ENCODE measurements at places on chromosomes 5 and 9.

- DNase-seq = no peak
Measured at GRCh38 chr9:94169968-94170367, 85.7 kb downstream of the PTPDC1 start.

GRCh38 chr5:79973511-79973910, 17.6 kb downstream of the MTX3 start:
- DNase-seq = no peak

DNA sequence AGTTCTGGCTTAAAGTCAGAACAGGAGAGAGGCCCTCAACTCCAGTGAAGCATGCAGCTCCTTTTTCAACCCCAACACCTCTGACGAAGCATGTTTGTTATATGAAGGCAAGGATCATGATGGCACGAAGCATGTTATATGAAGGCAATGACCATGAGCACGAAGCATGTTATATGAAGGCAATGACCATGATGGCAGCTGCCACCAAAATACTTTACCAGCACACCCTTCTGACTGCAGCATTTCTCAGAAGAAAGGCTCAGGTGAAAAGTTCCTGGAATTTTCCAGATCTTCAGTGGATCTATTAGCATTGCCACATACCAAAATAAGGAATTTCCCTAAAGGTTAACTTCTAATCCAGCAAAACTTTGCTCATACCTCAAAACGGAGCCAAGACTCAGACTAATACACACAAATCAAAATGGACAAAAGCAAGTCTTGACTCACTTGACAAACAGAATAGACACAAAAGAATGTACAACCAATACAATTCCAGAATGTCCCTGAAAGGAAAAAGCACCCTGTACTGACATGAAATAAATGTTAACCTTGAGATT, 217.4 kb downstream of the FANCC start:
- no peak for DNase-seq

DNA sequence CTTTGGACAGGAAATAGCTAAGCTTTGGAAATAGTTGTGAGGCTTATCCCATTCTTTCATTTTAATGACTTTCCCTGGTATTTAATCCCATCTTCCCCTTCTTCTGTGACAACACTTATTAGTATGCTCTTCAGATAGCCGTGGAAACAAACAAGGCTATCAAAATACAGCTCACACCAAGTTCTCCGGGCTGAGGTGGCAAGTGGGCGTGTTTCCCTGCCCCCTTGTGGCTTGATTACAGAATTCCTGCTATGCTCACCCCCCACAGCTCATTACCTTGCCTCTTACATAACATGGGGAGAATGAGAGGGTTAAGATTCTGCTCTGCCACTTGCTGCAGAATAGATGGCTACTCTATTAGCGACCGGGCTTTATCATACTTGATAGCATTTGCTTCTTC, 437.1 kb upstream of the TLE4 start:
- no peak for DNase-seq

DNA sequence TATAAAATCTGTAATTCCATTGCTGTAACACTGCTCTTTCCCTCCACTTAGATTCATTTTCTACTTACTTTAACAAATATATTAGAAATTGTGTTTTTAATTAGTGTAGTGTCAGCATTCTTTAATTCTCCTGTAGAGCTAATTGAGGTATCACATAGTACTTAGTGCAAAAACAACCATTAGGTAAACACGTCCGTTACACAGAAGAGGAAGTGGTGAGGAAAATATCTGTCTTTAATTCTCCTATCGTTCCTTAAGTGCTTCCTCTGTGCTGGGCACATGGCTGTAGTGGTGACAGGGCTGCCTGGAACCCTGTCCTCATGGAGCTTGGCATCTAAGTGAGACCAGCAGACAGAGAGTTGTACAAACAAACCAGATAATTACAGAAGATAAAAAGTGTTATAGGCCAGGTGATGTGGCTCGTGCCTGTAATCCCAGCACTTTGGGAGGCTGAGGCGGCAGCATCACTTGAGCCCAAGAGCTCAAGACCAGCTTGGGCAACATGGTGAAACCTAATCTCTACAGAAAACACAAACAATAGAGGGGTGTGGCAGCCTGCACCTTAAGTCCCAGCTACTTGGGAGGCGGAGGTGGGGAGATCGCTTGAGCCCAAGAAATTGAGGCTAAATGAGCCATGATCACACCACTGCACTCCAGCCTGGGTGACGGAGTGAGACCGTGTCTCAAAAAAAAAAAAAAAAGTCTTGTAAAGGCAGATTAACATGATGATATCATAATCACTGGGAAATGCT, 36.4 kb downstream of the PARP8 start:
- DNase-seq = no peak

DNA sequence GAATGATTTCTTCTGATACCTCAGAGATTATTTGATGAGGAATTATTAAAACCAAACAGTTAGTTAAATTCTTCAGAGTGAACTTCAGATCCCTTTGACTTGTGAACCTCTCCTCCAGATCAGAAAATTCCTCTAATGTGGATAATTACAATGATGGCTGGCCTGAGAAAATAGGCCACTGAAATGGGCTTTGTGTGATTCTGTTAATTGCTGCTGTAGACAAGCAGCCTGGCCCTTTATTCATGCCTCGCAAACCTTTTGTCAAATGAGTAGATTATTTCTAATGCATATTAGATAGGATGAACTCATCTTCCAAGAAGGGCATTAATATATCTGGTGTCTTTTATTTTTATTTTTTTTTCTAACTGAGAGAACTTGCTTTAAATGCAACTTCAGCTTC, 855.2 kb downstream of the TLE4 start:
- DNase-seq = no peak

DNA sequence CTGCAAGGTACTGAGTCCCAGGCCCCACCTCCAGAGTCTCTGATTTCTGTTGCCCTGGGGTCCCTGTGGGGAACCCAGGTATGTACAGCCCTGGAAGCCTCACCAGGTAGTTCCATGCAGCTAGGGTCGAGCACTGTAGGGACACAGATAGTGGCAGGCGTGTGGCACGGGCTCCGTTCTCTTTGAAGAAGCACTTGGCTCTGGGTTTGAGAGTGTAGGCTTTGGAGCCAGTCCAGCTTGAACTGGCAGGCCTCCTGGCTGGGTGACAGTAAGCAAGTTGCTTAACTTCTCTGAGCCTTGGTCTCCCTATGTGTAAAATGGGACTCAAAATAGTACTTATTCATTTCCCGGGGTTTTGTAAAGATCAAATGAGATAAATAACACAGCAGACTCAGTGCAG, 5.6 kb downstream of the OLFM1 start:
- no peak for DNase-seq

DNA sequence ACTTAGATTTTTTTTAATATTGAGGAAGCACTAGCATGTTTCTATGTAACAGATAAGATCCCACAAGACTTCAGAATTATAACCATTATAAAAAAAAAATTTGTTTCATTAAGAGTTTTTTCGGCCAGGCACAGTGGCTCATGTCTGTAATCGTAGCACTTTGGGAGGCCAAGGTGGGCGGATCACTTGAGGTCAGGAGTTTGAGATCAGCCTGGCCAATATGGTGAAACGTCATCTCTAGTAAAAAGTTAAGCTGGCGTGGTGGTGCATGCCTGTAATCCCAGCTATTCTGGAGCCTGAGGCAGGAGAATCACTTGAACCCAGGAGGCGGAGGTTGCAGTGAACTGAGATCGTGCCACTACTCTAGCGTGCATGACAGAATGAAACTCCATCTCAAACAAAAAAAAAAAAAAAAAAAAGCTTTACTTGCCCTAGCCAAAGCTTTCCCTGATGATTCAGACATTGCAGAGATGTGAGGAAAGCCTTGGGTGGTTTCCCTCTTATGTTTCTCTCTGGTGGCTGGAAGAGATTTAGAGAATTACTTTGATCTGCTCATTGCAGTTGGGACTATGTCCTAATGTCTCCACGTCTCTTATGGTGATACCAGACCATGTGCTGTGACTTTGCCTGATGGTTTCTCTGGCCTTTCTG, 65.4 kb downstream of the EGFLAM start:
- DNase-seq = no peak

- no peak for DNase-seq
Measured at GRCh38 chr9:136119061-136119882, 597 bp upstream of the TMEM250 start.

- no peak for DNase-seq
Measured at GRCh38 chr9:108434036-108434435, 421.8 kb downstream of the ACTL7B start.

GRCh38 chr9:38232895-38233294, 159.6 kb upstream of the ALDH1B1 start:
- DNase-seq = no peak

DNA sequence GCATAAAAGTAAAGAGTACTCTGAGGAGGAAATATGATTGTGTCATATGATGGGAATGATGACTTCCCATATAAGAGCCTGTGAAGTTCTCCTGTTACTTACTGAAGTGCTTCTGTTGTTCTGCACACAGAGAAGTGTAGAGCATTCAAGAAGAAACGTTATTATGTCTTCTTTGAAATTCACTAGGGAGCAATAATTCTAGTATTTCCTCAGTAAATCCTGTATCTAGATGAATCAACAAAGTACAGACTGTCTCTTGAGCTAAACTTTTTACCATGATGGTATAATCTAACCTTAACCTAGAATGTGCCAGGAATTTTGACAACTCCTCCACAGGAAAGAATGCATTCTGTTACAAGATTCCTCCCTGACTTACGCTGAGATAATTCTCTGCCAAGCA, 18.9 kb upstream of the GHR start:
- DNase-seq = no peak

- no peak for DNase-seq
Measured at GRCh38 chr5:8908055-8908683, 637.7 kb downstream of the SEMA5A start.

- DNase-seq = no peak
Measured at GRCh38 chr9:76818271-76818670, 54.0 kb downstream of the PCA3 start.

DNA sequence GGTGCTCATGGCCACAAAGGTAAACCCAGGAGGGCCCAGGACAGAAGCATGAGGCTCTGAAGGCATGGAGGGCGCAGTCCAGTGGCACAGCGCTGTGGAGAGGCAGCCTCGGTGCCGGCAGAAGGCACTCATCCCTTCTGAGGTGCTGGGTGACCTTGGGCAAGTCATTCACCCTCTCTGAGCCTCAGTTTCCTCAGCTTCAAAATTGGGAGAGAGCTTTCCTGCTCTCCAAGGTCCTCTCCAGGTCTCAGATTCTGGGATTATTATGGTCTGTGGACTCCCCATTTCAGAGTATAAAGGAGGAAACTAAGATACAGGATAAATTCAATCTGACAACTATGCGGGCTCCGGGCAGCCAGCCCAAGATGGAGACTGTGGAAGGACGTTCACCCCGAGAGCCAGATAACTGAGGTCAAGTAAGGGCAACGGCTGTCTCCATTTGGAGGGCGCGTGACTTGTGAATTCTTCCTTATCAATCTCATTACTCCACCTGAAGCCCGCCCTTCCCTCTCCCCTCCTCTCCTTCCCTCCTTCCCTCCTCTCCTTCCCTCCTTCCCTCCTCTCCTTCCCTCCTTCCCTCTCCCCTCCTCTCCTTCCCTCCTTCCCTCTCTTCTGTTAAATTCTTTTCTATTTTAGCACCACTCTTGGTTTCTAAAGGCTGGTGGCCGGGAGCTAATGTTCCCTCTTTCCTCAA, 58.1 kb downstream of the LRSAM1 start:
- no peak for DNase-seq

- no peak for DNase-seq
Measured at GRCh38 chr9:132109291-132109690, 29.6 kb upstream of the MED27 start.

DNA sequence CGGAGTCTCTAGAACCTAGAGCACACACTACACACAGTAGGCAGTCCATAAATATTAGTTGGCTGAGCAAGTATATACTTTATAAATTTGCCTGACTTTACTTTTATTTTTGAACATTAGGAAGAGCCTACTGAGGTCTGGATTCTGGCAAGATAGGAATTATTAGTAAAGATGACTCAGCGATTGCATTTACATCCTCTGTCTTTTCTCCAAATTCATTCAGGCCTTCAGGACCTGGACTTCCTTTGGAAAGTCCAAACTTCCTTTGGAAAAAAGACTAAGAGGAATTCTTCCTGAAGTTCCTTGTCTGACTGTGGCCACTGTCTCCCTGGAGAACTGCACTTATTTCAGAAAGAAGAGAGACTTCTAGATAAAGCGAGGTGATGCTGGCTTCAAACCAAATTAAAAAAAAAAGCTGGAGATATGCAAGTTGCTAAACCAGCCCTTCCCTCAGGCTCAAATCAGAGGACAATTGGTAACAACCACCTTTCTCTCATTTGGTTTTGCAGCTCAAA, 251.3 kb downstream of the GAS1 start:
- DNase-seq = no peak
